ENCODE measurements at places on chromosomes 7 and 10.

GRCh38 chr10:81008726-81009125 is 471.0 kb downstream of the SH2D4B start:
- DNase-seq = no peak

DNA sequence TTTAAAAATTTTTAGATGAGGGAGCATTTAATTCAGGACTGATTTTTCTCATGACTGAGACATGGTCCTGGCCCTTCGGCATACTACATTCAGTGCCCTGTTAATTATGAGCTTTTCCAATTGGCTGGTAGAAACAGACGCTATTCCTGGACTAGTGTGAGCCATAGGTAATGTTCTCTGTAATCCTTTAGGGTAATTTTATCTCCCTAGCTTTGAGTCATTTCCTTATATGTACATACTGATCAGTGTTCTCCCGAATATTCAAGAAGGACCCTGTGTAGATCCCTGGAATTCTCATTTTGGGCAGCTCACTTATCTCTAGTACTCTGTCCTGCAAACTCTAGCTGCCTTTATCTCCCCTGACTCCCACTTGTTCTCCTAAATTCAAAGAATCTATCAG is 92.6 kb upstream of the NPY start:
- DNase-seq = no peak

DNA sequence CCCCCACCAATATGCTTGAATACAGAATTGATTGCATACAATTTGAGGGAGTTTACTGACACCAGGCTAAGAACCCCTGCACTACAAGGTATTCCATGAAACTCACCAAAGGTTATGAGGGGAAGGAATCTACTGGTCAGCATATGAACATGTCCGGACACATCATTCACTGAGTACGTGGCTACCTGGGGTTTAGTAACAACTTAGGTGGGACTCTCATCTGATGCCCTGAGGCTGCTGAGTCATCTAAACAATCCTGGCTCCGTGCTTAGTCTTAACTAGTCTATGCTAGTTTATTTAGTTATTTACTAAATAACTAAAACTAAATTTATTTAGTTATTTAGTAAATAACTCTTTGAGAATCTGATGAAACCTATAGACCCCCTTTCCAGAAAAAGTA is 11.3 kb downstream of the PI4K2A start:
- DNase-seq = no peak

GRCh38 chr7:22356010-22356691 is 803 bp downstream of the RAPGEF5 start:
- DNase-seq = no peak

DNA sequence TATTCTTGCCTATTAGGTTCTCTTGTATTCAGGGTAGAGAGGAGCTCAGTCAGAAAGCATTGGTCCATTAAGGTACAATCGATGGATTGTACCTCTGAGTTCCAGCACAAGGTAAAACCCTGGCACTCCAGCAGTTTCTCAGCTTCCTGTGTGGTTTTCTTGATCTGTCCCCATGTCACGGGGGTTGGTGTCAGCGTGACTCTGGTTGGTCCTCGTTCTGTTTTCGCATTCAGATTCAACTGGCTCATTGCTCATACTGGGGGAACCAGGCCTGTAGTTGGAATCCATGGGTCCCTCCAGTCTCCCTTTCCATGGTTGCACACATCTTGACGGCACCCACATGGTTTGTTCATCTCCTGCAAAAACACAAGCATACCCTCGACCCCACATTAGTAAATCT is 32.7 kb upstream of the RASGEF1A start:
- DNase-seq = no peak

- DNase-seq = no peak
Observed at GRCh38 chr7:77481615-77482014, 55.5 kb upstream of the PTPN12 start.

DNA sequence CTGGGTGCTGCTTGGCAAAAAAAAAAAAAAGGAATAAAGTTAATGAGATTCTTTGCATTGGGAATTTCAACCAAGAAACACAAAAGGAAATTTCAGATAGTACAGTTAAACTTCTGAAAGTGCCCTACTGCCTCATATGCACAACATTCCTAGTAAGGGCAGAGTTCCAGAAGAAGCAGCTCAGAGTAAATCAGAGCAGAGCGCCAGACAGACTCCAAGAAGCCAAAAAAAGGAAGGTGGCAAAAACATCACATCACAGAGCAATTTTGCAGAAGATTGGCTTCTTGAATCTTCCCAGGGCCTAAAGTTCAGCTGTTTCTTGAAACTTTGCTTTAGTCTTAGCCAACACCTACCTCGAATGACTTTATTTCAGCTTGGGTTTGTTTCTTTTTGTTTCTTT is 544.1 kb downstream of the XPNPEP1 start:
- no peak for DNase-seq

DNA sequence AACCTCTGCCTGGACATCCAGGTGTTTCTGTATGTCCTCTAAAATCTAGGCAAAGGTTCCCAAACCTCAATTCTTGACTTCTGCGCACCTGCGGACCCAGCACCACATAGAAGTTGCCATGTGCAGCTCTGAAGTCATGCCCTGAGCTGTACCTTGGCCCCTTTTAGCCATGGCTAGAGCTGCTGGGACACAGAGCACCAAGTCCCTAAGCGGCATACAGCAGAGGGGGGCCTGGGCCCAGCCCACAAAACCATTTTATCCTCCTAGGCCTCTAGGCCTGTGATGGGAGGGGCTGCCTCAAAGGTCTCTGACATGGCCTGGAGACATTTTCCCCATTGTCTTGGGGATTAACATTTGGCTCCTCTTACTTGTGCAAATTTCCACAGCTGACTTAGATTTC is 14.6 kb downstream of the TMEM243 start:
- no peak for DNase-seq

- peak; percentile 42 for DNase-seq
Observed at GRCh38 chr10:17965649-17966235, 14.0 kb downstream of the SLC39A12 start.

DNA sequence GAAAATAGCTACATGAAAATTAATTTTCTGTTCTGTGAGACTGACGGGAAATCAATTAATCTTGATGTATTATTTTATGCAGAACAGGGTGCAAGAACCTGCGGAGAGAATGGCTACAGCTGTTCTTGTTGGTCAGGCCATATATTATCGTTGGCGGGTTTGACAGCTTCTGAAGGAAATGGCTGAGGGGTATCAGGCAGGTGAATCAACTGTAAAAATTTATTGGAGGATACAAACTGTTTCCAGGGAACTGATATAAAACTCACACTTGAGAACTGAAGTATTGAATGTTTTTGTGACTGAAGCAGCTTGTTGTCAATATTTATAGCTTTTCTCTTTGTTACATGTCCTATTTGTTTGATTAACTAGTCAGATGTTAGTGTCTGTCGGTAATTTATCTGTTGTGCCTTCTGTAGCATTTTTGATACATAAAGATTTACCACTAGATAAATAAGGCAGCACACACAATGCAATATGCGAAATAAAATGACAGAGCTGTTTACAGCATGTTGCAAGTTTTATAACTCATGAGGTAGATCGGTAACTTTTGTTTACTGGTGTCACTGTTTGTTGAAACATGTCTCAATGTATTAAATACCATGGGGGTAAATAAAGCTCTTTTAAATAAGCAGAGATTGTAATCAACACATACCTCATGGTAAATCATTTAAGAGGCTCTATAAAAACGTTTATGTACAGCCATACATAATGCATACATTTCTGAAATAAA is 308.2 kb downstream of the LRMDA start:
- no peak for DNase-seq

DNA sequence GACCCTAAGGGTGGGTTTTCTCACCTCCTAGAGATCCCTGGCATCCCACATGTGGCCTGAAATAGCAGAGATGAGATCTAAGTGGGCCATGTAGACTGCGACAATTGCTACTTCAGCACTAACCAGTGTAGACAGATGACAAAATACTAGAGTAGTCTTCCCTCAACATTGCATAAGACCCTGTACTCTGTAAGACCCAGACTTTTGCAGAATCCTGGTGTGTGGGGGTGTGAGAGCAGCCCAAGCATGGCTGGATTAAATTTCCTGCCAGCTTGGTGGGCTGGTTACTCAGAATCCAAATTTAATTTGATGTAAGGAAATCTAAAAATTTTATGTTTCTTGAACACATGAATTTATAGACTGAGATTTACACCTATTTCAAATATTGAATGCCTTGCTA is 88.3 kb downstream of the ZNF365 start:
- no peak for DNase-seq

DNA sequence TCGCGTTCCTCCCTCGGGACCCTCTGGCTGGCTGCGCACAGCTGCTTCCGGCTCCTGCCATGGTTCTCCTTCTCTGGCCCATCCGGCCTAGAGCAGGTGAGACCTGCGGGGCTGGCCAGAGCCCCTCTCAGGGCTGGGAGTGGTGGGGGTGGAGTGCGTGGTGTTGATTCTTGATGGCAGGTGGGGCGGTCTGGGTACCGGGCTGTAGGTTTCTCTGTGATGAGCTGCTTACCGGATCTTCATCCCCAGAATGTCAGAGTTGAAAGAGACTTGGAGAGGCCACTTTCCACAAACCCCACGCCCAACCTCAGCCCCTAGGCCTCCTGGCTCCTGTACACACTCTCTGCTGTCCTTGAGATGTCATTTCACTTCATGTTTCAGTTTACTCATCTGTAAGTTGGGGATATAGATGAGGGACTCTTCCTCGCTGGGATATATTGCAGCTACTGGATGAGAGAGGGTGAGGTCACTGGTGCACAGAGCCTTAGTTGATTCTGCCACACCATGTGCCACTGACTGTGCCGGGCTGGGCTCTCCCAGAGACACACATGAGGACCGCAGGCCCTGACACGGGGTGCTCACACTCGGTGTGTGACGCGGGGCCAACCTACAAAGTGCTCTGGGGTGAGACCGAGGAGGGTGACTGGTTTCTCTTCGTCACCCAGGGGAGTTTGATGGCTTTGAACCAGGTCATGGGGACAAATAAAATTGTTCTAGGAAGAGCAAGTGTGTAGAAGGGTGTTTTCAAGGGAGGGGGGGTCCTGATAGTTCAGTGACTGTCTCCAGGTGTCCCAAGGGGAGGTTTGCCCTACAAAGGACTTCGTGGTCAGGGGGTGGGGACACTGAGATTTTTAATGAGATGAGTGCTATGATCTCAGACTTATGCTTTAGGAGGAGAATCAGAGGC is 29.5 kb downstream of the ZNF775 start:
- DNase-seq = no peak

Data from fibroblast of skin of right quadriceps (primary cell).